Renal pelvis (tissue), 12 donors: ENCODE measurements at places on chromosomes 5 and 9. TPM values are rescaled to one million over a fixed set of nuclear protein-coding genes. Genes with fewer than 3 reads are reported as not detected.

The SLC36A2 gene
- polyA plus RNA-seq = 16.0 TPM

The SLC45A2 gene
- 0.96 TPM for polyA plus RNA-seq

The TJP2 gene
- 104 TPM for polyA plus RNA-seq

The SH3RF2 gene
- 9.1 TPM for polyA plus RNA-seq

The BHMT2 gene
- 60.5 TPM for polyA plus RNA-seq

The BRD9 gene
- 39.3 TPM for polyA plus RNA-seq

The SOHLH1 gene
- polyA plus RNA-seq = not detected

The OCLN gene
- polyA plus RNA-seq = 29.5 TPM

The SLIT3 gene
- polyA plus RNA-seq = 57.5 TPM

The BNC2 gene
- 8.1 TPM for polyA plus RNA-seq

The IL9 gene
- not detected for polyA plus RNA-seq

The CDX1 gene
- polyA plus RNA-seq = 1.1 TPM

The NOXA1 gene
- 12.3 TPM for polyA plus RNA-seq

The ANKRD20A1 gene
- polyA plus RNA-seq = 2.5 TPM

The MZB1 gene
- polyA plus RNA-seq = 0.73 TPM

The QRFP gene
- polyA plus RNA-seq = 0.58 TPM

The LCN1 gene
- polyA plus RNA-seq = not detected

The AK8 gene
- 5.1 TPM for polyA plus RNA-seq

The FGF10 gene
- polyA plus RNA-seq = 8.4 TPM

The NMUR2 gene
- polyA plus RNA-seq = 0.09 TPM

The TEX10 gene
- 38.3 TPM for polyA plus RNA-seq

The SLC1A1 gene
- polyA plus RNA-seq = 18.2 TPM

The DMGDH gene
- 23.2 TPM for polyA plus RNA-seq

The SYK gene
- polyA plus RNA-seq = 35.7 TPM

The SH3GL2 gene
- 4.0 TPM for polyA plus RNA-seq

The LMAN2 gene
- 142 TPM for polyA plus RNA-seq

The WDR31 gene
- 8.4 TPM for polyA plus RNA-seq

The CDKN2B gene
- polyA plus RNA-seq = 0.40 TPM

The LRRTM2 gene
- 1.7 TPM for polyA plus RNA-seq

The NIPSNAP3A gene
- 50.8 TPM for polyA plus RNA-seq

The TENT4A gene
- polyA plus RNA-seq = 30.9 TPM

The HSD17B4 gene
- polyA plus RNA-seq = 235 TPM

The C7 gene
- polyA plus RNA-seq = 148 TPM

The SV2C gene
- polyA plus RNA-seq = 0.13 TPM

The SPINK6 gene
- polyA plus RNA-seq = not detected

The PTPDC1 gene
- polyA plus RNA-seq = 9.8 TPM

The PCDHA4 gene
- 0.73 TPM for polyA plus RNA-seq

The NIPAL4 gene
- polyA plus RNA-seq = 0.45 TPM

The GNA14 gene
- 13.6 TPM for polyA plus RNA-seq

The SPTAN1 gene
- 423 TPM for polyA plus RNA-seq

The KLF9 gene
- 6.9 TPM for polyA plus RNA-seq

The ADAMTSL2 gene
- polyA plus RNA-seq = 1.6 TPM

The PCDHB11 gene
- 4.6 TPM for polyA plus RNA-seq

The PCDHGC5 gene
- 1.1 TPM for polyA plus RNA-seq

The SLC25A48 gene
- 5.4 TPM for polyA plus RNA-seq

The ROPN1L gene
- polyA plus RNA-seq = 0.97 TPM

The SAXO1 gene
- 0.18 TPM for polyA plus RNA-seq

The GAPT gene
- polyA plus RNA-seq = 0.81 TPM
